ENCODE measurements at places on chromosomes 2 and 18.

DNA sequence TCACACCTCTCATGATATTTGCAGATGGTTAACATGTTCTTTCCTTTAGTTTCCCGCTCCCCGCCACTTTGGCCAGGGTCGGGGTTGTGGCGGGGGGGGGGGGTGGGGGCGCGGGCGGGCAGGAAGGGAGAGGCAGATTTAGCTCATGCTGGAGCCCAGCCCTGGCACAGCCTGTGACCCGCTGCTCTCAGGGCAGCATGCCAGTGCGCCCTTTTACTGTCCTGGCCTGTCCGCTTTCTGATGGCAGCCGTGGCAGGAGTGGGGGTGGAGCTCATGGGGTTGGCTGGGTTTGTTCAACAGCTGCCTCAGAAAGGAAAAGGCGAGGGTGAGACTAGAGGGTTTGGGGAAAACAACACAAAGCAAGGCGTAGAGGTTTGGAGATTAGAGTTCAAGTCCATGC, 56.1 kb downstream of the TNP1 start:
- no peak for DNase-seq

GRCh38 chr2:177478029-177478428, 85.5 kb downstream of the AGPS start:
- DNase-seq, result no peak

- DNase-seq, result no peak
Observed at GRCh38 chr2:39114771-39115170, 6.1 kb downstream of the SOS1 start.

DNA sequence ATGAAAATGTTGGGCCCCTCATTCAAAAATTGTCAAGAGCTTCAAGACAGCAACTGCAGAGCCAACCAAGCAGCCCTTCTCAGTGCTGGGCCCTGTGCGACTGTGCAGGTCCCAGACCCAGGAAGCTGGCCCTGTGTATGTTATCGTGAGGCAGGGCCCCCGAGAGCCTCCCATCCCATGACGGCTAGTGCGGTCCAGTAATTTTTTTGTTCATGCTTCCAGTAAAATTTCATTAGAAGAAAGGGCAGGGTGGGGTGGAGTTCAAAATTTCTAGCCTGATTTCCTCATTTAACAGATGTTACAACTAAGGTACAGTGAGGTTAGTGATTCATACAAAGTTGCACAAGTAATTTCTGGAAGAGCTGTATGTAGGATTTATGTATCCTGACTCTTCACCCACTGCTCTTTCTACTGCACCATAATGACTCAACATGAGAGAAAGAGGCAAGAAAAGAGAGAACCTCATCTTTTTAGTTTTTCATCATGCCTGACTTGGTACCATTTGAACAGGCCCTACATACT, 105.5 kb downstream of the ZEB2 start:
- no peak for DNase-seq

All from Caco-2 (cell line).